Neural crest cell (in vitro differentiated cells): ENCODE measurements at places on chromosomes 5 and 9.

DNA sequence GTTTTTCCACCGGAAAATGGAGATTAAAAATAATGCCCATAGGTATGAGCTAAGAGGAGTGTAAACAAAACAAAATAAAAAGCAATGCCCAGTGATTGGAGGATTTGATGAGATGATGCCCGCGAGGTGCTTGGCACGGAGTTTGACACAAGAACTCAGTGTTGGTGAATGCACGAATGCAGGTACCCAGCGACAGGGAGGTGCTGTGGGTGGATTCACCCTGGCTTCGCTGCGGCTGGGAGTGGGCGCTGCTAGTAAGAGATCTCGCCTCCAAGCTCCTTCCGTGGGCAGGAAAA, 526 bp upstream of the STXBP1 start:
- DNase-seq, result no peak

DNA sequence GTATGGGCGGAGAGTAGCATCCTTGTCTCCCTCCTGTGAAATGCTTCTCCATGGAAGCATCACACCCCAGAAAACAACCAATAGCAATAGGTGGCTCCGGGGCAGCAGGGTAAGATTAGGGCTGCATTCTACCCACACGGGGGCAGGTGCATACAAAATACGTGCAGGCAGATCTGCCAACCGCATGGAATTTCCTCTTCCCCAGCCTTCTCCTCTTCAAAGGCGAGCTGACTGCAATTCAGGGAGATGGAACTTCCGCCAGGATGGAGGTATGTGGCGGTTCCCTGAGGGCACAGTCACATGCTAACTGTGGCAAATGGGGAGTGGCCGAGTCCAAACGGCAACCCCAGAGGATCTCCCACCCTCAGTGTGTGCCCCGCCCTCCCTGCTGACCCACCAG, 81.5 kb downstream of the LMNB1 start:
- DNase-seq, result no peak

GRCh38 chr9:89978185-89978584, 373.4 kb downstream of the GADD45G start:
- no peak for DNase-seq

- DNase-seq, result no peak
Measured at GRCh38 chr5:172669386-172670004, 28.4 kb downstream of the NEURL1B start.

- DNase-seq, result no peak
Measured at GRCh38 chr9:128163027-128163515, 3.0 kb downstream of the BBLN start.

GRCh38 chr5:135235551-135236227, 163.3 kb downstream of the MACROH2A1 start:
- DNase-seq, result no peak

DNA sequence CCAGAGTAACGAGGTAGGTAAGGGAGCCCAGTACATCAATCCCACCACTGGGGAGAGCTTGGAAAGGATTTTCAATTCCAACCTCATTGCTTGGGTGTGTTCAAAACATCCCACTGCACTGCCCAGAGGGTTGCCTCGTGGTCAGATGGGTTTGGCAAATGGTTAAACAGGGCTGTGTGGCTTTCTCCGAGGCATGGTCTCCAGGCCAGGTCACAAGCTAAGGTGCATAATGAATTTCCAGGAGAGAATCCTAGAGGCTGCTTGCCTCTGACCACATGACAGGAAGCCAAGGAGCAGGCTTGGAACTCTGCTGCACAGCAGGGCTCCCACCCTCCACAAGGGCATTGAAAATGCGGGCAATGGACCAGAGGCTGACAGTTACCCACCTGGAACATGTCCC, 51.6 kb downstream of the DAP start:
- no peak for DNase-seq

- no peak for DNase-seq
Measured at GRCh38 chr9:96874201-96874785, 20.0 kb upstream of the ZNF782 start.

GRCh38 chr9:109771087-109771486, 8.9 kb upstream of the PALM2AKAP2 start:
- no peak for DNase-seq

DNA sequence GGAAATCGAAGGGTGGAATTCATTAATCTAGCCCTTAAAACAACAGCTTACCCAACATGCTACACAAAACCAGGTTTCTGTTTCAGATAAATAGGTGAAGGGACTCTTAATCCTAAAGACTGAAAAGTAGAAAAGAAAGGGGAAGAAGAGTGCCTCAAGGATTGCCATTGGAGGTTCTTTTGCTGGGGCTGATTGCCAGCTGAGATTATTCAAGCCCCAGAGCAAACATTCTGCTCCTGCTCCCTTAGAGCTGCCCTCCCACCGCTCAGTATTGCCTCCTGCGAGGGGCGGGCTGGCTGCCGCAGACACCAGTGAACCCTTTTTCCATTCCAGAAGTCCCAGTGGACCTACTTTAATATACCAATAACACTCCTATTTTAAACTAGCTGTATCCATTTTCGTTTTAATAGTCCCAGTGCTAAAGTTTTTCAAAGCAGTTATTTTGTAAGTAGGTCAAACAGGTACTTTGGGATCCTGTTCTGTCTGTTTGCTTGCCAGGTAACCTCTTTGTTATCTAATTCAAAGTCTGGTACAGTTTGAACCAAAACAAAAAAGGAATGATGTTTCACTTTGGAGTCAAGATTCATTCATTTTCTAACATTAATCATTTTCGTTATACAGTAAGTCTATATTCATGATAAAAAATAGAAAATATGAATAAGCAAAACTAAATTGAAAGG, 38.6 kb downstream of the HMGCS1 start:
- no peak for DNase-seq

DNA sequence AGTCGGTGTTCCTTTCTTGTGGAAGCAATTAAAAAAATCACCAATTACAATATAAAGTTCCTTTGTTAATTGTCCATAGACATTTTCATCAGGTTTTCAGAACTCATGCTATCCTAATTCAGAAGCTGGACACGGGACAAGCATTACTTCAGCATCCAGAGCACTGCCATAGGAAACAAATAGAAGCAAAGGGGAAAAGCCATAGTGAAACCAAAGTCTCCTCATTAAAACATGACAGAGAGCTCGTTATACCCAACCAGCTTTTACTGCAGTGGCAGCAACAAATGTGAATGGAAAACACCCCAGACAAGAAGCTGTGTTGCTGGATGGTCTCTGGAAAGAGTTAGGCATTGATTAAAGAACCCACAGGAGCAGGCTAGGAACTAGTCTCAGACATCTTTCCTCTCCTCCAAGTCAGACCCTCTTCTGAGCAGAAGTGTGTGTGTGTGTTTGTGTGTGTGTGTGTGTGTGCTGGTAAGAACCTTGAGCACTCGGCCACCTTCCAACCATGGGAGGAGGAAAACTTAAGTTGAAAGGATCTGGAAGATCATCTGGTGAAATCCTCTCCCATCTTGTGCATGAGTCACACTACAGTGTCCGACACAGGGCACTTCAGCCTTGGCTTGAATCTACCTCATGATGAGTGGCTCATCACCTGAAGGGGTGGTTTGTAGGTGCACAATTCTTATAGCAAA, 162.6 kb upstream of the ADAMTS16 start:
- no peak for DNase-seq

DNA sequence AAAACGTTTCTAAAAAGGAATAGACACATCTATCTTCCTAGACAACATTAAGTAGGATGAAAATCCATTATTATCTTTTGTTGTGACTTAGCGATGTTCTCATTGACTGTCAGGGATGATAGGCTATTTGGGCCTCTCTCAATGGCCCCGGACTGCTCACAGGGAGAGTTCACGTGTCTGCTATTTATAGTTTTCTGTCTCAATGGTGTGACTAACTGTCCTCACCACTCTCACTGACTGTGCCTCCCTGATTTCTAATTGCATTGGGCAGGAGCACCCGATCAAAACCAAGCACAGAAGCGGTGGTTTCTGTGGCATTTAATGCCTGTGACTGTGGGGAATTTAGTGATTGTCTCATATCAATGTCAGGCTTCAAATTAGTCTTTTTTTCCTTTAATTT, 286.7 kb upstream of the KLF9 start:
- DNase-seq, result no peak

- no peak for DNase-seq
Measured at GRCh38 chr5:157222506-157223230, 42.0 kb downstream of the ITK start.

GRCh38 chr9:136519263-136520052, 26.4 kb downstream of the NOTCH1 start:
- DNase-seq, result no peak

DNA sequence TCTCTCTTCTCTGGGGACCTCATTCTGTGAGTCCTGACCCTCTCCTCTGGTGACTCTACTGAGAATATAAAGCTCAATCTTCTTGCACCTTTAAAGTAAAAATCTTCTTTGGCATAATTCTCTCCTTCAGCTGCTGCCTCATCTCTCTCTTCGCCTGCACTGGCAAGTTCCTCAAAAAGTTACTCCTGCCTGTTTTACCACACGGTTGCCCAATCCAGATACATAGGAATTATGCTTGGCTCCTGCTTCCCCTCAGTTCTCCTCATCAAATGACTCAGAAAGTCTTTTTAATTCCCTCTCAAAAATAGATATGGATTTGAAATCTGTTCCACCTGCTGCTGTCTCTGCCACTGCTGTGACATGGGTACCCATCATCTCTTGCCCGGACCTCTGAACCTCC, 14.4 kb upstream of the HRCT1 start:
- no peak for DNase-seq

GRCh38 chr5:74632947-74633356, 7.6 kb downstream of the ENC1 start:
- no peak for DNase-seq

GRCh38 chr5:57002959-57003485, 51.1 kb upstream of the MIER3 start:
- no peak for DNase-seq

- DNase-seq, result no peak
Measured at GRCh38 chr5:157785801-157786200, 42.3 kb downstream of the LSM11 start.

GRCh38 chr5:135379046-135379654, 19.9 kb downstream of the MACROH2A1 start:
- DNase-seq, result no peak

- peak; percentile 33 for DNase-seq
Measured at GRCh38 chr9:83062651-83063527, at the start of gene RASEF. Gene RASEF, minus strand, starts transcription at chr9:83063142. Its CDS starts 275 bp downstream, at chr9:83062867.

GRCh38 chr5:179362355-179362754, 17.1 kb upstream of the ADAMTS2 start:
- no peak for DNase-seq

DNA sequence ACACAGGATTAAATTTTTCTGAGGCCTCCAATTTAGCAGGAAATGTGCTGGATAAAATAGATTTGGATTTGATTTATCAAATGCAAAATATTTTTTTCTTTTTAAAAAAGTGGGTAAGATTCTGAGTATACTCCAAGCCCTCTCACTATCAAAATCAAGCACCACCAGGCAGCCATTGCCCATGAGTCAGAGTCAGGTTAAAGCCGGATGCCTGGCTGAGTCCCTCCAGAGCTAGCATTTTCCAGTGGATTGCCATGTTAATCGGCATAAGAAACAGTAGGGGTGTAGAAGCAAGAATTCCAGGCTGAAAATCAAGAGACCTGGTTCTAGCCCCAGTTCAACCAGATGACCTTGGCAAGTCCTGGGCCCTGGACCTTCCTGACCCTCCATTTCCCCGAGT, 85.3 kb downstream of the FAM114A2 start:
- no peak for DNase-seq

DNA sequence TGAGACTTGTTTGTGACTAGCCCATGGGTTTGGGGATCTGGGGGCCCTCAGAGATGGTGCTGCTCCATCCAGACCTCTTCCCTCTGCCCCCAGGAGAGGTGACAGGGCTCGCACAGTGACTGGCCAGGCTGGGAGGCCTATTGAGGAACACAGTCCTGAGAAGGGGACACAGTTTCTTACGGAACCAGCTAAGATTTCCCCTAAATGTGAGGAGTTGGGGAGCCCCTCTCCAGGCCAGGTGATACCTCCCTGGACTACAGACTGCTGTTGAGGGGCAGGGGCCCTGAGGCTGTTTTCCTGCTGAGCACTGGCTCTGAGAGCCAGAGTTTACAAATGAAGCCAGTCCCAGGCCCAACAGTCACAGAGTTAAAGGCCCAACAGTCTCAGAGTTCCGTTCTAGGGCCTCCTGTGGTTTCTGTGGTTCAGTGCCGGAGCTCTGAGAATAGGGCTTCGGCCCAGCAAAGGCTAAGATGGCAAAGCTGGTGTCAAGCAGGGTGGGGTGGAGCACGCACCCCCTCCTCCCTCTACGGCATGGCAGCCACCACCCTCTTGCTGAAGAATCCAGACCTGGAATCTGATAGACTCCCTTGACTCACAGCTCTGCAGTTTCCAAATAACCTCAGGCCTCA, 1.1 kb upstream of the SEMA4D start:
- DNase-seq, result no peak

DNA sequence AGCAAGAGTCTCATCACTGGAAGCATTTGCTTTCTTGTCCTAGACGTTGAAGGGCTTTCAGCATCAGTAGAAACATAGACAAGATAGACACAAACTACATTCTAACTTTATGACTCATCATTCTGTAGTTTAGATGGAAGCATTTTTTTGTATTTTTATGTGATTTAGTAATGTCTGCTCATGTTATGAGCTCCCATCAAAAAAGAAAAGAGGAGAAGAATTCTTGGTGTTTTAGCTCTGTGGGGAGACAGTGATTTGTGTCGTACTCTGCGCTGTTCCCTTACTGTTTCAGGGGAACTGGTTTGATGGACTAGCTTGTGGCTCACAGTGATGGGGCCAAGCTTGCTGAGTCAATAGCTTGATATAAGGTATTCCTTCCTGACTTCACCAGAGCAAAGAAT, 159.2 kb upstream of the WWC1 start:
- no peak for DNase-seq

- no peak for DNase-seq
Measured at GRCh38 chr9:136609160-136609475, 53.6 kb upstream of the EGFL7 start.

DNA sequence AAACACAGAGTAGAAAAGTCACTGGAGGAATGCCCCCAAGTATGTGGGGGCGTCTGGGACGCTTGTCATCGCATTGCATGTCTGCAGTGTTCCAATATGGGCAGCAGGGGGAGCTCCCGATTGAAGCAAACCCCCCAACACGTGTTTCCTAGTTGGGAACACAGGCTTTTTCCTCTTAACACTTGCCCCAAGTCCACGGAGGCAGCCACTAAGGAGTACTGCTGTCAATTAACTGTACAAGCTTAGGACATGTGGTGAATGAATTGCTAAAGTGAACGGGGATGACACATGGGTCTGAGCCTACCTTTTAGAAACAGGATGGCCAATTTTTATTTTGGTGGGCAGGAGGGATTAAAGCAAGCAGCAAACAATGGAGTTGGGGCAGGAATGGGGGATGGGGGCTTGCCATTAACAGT, 2.2 kb downstream of the GABRB2 start:
- DNase-seq, result peak; percentile 48

- DNase-seq, result no peak
Measured at GRCh38 chr9:16029046-16029615, 476.3 kb downstream of the CCDC171 start.

DNA sequence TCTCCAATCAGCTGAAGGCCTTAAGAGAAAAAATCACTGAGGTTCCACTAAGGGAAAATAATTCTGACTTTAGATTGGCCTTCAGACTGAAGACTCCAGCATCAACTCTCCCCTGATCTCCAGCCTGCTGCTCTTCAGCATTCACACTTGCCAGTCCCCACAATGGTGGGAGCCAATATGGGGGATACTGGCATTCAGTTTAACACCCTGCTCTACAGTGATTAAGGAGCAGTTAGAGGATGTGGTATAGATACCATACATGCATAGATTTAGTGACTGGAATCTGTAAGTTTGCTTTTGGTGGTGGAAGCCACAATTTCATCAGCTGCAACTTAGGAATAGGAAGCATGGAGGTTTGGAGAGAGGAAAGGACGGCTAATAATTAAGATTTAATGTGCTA, 2017.7 kb upstream of the CDH6 start:
- no peak for DNase-seq

- no peak for DNase-seq
Measured at GRCh38 chr5:16857635-16858034, 78.5 kb downstream of the MYO10 start.
